ENCODE measurements at places on chromosomes 6 and 20.
A peak's percentile ranks its signal among the peaks of the same experiment; 100 is the strongest.

DNA sequence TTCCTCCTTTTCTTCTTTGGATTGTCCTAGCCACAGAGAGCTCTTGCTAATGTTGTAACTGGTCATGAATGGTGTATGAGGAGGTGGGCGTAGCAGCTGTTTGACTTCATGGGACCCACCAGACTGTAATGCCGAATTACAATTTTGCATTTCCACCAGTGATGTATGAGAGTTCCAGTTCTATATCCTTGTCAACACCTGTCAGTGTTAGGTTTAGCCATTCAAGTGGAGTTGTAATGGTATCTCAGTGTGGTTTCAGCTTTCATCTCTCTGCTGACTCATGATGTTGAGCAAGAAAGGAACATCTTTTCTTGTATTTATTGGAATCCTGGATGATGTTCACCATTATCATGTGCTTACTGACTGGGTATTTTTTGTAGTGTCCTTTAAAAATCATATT is 5.1 kb downstream of the IGF2R start:
- no peak for DNase-seq

DNA sequence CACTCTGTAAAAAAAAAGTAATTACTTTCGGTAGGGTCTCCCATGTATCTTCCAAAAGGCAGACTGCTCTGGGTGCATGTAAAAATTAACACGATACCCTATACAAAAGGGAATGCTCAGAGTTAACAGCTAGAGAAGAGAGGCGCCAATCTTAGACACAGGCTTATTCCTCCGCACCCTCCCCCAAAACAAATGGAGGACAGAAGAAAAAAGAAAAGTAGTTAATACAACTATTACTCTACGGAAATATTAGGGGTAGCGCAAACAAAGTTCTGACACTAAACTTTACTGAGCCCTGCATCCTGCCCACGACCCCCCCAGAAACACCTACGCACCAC is 331 bp upstream of the UFL1 start:
- no peak for DNase-seq

DNA sequence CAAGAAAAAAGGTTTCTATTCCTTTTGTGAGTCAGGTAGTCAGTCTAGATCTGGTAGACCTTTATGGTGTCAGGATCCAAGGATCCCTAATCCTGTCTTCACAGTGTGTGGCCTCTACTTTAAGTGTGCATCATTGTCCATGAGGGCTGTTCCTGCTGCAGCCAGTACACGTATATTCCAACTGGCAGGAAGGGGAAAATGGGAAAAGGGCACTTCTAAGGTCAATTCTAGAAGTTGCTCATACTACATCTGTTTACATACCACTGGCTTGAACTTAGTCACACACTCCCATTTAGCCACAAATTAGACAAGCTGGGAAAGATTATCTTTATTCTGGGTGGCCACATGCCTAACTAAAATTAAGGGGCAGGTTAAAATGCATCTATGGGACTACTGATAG is 9.7 kb upstream of the MMS22L start:
- DNase-seq = no peak

DNA sequence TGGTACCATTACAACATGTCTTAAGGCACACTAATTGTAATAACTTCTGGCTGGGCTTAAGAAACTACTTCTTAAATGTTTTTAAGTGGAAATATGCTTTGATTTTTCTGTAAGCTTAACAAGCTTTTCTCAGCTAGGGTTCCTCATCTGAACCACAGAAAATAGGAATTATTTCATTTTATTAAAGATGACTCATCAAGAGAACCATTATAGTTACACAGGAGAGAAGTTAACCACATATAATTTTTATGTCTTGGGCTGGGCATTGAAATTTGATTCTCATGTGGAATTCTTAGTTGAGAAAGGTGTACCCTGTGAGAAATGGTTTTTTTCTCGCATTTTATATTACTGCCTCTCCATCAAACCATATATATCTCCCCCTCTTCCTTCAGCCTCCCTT is 75.1 kb downstream of the QKI start:
- no peak for DNase-seq

GRCh38 chr6:3594201-3594600 is 137.4 kb upstream of the SLC22A23 start:
- no peak for DNase-seq

DNA sequence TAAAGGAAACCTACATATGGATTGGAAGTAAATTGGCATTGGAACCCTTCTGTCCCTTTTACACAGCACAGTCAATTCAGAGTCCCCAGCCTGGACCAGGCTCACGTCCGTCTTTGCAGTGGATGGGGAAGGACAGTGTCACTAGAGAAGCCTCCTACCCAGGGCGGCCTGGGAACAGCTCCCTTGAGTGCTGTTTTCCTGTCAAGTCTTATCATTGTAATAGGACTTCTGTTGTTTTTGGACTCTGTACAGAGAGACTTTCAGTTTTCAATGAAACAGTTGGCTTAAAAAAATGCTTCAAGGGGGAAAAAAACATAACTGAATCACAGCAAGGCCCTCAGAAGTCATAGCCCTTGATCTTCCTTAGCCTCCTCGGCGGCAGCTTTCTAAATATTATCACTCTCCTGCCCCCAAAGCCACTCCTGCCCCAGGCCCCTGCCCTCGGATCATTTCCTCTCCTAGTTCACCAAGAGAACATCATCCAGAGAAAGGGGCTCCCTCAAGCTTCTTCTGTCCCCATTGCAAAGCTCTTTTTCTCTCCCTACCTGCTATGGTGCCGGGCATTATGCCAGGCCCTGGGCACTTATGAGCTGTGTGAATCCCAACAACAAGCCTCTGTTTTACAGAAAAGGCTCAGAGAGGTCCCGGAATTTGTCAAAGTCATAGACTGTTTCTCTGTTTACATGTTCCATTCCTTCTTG is 37.8 kb upstream of the CNKSR3 start:
- DNase-seq = no peak

DNA sequence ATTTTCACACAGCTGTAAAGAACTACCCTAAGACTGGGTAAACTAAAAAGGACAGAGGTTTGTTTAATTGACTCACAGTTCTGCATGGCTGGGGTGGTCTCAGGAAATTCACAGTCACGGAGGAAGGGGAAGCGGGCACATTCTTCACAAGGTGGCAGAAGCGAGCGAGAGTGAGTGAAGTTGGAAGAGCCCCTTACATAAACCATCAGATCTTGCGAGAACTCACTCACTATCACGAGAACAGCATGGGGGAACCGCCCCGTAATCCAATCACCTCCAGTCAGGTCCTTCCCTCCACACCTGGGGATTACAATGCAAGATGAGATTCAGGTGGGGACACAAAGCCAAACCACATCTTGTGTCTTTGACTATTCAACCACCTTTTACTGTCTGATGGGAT is 700.5 kb downstream of the TENT5A start:
- DNase-seq = no peak

- no peak for DNase-seq
Observed at GRCh38 chr6:154234019-154234772, 122.4 kb downstream of the IPCEF1 start.

GRCh38 chr6:53802582-53802981 is 7.8 kb downstream of the LRRC1 start:
- no peak for DNase-seq

GRCh38 chr6:14806101-14806500 is 439.8 kb upstream of the JARID2 start:
- DNase-seq = no peak

- DNase-seq = no peak
Observed at GRCh38 chr6:90003941-90004340, 109.7 kb downstream of the GJA10 start.

DNA sequence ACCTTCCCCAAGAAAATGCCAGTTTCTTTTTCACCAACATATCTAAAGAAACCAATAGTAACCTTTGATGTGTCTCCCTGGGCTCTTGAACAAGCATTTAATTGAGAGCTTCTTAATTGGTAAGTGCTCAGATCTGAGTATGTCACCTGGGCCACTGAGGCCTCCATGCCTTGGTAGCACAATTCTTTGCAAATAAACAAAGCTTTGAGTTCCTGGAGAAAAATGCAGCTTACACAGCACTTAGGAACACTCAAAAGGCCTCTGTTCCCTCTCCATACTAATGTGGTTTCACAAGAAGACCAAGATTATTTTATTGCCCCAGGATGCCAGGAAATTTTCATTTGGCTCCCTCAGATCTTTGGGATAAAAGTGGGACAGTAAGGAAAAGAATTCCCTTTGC is 217.6 kb upstream of the CEP162 start:
- no peak for DNase-seq

- no peak for DNase-seq
Observed at GRCh38 chr20:43838703-43839060, 76.0 kb upstream of the TOX2 start.

GRCh38 chr6:110652520-110652919 is 162.7 kb downstream of the CDK19 start:
- DNase-seq = no peak

DNA sequence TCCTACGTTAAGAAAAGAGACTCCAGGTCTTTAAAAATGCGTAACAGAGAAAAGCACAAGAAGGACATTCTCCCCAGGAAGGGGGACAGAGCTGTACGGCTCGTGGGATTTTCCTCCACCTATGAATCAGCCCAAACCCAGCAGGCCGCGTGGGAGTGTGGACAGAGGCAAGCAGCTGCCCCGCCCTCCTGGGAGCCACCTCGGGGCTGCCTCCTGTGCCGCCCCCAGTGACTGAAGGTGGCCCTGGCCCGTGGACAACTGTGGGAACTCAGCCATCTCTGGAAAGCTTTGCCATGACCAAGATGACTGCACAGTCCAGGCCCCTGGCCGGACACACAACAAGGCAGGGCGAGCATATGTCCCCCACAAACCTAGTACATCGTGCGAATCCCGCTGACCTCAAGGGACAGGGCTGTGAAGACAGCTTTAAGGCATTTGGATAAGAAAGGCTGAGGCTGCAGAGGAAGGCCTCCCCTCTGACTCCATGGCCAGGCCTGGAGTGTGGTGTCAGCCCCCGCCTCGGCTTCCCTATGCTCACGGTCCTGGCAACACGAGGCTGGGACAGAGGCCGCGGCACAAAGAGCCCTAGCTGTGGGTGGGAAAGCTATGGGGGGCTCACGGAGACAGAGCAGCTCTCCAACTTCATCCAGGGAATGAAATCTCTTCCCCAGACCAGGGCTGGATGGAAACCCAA is 26.9 kb downstream of the PXDC1 start:
- no peak for DNase-seq

DNA sequence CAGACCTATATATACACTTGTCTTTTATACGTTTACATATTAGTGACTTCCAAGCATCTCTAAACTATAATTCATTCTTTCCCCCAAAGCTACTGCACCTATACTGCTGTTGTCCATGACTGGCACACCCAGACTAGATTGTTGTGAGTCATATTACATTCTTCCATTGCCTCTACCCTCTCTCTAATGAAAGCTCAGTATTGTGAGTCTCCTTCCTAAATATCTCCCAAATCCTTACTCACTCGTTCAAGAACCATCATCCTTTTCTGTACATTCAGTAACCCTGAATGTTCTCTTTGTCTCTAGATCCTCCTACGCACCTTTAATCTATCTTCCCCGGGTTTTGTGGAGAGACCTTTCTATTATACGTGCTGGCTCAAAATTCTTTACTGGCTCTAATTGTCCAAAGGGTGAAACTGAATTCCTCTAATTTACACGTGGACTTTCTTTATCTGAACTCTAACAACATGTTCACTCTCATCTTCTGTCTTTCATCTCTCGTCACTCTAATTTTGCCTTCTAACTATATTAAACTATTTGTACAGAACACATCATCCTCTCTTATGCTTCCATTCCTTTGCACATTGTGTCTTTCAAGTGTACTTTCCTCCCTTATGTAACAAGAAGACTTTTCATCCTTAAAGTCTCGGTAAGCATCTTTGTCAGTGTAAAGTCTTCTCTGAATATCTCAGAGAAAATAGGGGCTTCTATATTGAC is 109.3 kb downstream of the IBTK start:
- DNase-seq = no peak

- DNase-seq = no peak
Observed at GRCh38 chr6:2378891-2379652, 133.7 kb upstream of the GMDS start.

DNA sequence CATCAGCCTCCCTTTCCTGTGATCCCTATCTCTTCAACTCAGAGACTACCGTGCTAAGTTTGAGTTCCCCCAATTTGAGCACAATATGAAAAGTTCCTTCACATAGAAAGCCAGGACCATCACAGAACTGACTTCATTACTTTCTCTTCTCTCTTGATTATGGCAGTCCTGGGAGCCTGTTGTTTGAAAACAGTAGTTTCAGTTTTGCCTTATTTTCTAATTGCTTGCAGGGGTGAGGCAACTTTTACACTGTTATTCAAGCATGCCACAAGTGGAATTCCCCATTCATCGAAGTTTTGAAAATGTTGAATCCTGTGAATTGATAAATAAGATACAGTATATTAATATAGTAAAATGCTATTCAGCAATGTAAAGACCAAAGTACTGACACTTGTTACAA is 569.7 kb upstream of the MARCKS start:
- DNase-seq = no peak

DNA sequence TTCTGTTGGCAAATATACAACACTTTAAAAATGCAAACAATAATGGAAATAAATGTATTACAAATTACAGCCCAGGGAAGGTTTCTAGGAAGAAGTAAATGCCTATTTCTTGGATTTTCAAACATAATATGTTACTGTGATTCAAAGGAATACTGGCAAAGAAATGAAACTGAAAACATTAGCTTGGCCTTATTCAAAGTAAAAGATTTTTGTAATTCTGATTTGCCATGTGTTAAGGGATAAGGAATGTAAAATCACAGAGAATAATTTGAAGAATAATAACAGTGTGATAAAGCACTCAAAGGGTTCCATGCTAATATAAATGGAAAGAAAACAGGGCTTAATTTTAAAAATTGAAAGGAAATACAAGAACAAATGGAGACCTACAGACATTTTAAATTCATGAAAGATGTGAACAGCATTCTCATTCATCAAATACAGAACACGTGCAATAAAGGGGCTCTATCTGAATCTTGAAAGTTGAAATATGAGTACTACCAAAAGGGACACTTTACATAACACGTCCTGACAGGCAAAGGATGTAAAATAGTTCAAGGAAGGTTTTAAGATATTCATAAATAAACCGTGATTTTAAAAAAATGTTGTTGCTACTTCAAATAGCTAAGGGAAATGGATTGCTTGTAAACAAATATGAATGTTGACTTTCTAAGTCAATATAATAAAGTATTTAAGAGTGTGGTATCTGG is 138.1 kb downstream of the RFPL4B start:
- no peak for DNase-seq

- no peak for DNase-seq
Observed at GRCh38 chr6:33407132-33407718, 3.6 kb upstream of the PHF1 start.

DNA sequence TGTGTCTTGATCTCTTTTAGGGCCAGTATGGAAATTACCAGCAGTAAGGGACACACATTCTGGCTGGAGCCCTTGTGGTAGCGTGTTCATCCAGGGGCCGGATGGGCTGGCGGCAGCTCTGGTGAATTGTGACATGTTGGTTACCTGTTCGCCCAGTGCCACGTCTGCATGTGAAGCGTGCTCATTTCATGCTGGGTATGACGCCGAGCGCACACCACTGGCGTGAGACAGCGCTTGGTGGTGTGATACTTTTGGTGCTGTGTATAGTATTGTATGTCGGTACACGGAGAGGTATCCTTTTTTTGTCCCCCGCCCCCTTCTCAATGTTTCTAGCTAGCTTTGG is 3.7 kb upstream of the MTG2 start:
- peak; percentile 8 for DNase-seq

GRCh38 chr6:2999618-3000557 is at the start of gene NQO2:
TSS of gene NQO2 (plus strand) at chr6:2999894. CDS start at chr6:3006553, 6,659 bp downstream.
- DNase-seq = peak; percentile 97

All from glutamatergic neuron (in vitro differentiated cells).